ENCODE measurements at places on chromosomes 4 and X. TPM values are rescaled to one million over a fixed set of nuclear protein-coding genes. Genes with fewer than 3 reads are reported as not detected.

Gene SULT1B1
- 0.28 TPM for total RNA-seq

Gene TMEM31
- total RNA-seq: not detected

Gene LONRF3
- total RNA-seq: 22.9 TPM

Gene DSPP
- 0.06 TPM for total RNA-seq

DNA sequence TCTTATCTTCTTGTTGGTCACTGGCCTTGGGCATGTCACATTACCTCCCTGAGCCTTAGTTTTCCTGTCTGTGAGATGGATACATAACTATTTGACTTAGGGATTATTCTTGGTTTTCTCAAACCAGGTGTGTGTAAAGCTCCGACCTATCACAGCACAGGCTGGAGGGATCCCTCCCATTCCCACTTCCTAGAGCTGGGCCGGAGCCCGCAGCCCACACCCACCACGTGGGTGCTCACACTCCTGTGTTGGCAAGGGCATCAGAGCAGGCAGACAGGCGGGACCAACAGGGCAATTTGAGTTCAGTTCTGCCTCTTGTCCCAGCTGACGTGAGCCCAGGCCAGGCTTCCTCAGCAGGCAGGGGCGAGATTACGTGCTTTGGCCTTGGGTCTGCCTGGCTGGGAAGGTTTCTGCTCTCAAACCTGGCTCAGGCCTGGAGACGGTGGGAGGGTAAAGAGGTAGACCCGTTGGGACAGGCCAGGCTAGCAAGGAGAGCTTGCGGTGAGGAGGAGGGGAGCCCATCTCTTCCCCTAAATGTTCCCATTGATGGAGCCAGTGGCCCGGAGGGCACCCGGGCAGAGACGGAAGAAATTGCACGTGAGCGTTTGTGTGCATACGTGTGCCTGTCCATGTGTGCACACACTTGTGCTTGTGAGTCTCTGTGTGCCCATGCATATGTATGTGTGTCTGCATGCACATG, 734 bp upstream of the SH3TC1 start:
- H3K4me3 ChIP-seq: no peak overlapping the region
- H3K27me3 ChIP-seq: no peaks in the 10 kb centered on the region
- no peak overlapping the region for H3K27ac ChIP-seq
- no peaks in the 10 kb centered on the region for H3K36me3 ChIP-seq
- DNase-seq: no peak
- peaks cover 27% of the 10 kb centered on the region for H3K4me1 ChIP-seq

- DNase-seq: no peak
- H3K4me1 ChIP-seq: no peaks in the 10 kb centered on the region
- no peaks in the 10 kb centered on the region for H3K27me3 ChIP-seq
- H3K4me3 ChIP-seq: no peak overlapping the region
- H3K36me3 ChIP-seq: no peaks in the 10 kb centered on the region
Measured at GRCh38 chr4:156718226-156718625, 253.4 kb downstream of the PDGFC start.

DNA sequence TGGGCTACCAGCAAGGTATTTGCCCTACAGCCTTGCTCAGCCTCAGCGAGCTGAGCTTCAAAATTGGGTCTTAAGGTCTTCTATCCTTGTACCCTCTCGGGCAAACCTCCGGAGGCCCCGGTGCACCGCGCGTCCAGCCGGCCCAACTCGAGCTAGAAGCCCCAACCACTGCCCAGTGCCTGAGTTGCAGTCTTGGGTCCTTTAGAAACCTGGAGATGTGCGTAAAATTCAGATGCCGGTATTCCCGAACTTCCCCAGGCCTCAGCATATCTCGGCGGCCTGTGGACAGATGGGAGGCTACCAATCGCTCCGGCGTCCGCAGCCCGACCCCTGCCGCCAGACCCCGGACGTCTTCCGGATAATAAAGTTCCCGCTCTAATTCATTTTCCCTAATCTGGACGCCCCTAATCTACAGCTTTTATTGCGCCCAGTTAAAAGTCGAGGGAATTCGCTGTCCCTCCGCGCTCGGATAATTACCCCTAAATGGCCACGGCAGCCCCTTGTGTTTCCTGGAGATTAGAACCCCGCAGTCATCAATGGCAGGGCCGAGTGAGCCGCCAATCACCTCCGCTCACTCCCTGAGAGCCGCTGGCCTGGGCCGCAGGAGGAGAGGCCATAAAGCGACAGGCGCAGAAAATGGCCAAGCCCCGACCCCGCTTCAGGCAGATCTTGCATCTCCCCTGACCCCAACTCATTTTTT, 1.5 kb upstream of the MSX1 start:
- DNase-seq: no peak
- H3K4me3 ChIP-seq: no peak overlapping the region
- peaks cover 4% of the 10 kb centered on the region for H3K36me3 ChIP-seq
- no peaks in the 10 kb centered on the region for H3K4me1 ChIP-seq
- peaks cover 13% of the 10 kb centered on the region for H3K27me3 ChIP-seq

GRCh38 chrX:96361844-96362243, 322.8 kb upstream of the DIAPH2 start:
- H3K4me3 ChIP-seq: no peak overlapping the region
- no peak overlapping the region for H3K27ac ChIP-seq
- no peaks in the 10 kb centered on the region for H3K4me1 ChIP-seq
- no peaks in the 10 kb centered on the region for H3K36me3 ChIP-seq
- no peak for DNase-seq

GRCh38 chr4:54063737-54064316, 578 bp downstream of the CHIC2 start:
- H3K4me3 ChIP-seq: peak overlapping the region; percentile 93
- peak overlapping the region; percentile 77 for H3K27ac ChIP-seq
- H3K27me3 ChIP-seq: no peaks in the 10 kb centered on the region
- H3K36me3 ChIP-seq: no peaks in the 10 kb centered on the region

GRCh38 chrX:19030805-19031204, 46.9 kb upstream of the PHKA2 start:
- no peaks in the 10 kb centered on the region for H3K36me3 ChIP-seq
- no peaks in the 10 kb centered on the region for H3K4me1 ChIP-seq
- H3K27me3 ChIP-seq: no peaks in the 10 kb centered on the region
- DNase-seq: no peak
- no peak overlapping the region for H3K4me3 ChIP-seq
- no peak overlapping the region for H3K27ac ChIP-seq
